CD8-positive, alpha-beta memory T cell (primary cell): ENCODE measurements at places on chromosomes 6 and 20. TPM values are rescaled to one million over a fixed set of nuclear protein-coding genes. Genes with fewer than 3 reads are reported as not detected.

The AGPAT4 gene
- total RNA-seq = 2.8 TPM

DNA sequence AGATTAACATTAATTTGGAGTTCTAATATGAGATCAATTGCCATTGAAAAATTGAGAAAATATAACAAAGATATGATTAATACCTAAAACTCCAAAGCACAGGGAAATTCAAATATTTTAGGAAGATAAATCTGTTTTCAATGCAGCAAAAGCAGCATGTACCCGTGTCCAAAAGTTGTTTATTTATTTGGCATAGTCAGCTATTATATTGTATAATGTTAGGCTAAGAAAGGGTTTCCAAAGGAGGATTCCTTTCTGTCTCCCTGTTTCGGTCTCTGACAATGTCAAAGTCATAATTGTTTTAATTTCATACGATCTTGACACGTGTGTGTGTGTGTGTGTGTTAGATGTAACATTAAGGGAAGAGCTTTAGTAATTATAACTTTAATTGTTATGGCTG is 914.5 kb downstream of the EYS start:
- no peak for DNase-seq

GRCh38 chr20:2653556-2654383 is 1.3 kb downstream of the NOP56 start:
- DNase-seq = no peak

DNA sequence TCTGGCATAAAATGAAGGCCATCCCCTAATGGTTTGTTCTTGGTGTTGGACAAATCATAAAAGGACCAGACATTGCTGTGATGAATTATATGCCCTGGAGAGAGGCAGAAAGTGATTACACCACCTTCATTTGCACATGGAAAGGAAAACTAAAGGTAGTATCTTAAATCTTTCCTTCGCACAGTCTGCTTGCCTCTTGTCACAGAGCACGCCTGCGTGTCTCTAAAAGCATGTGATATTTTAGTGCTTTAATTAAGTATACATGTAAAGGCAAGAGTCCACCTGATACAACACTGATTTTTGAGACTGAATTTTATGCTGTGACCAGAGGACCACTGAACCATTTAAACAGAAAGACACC is 28.8 kb upstream of the PLAGL1 start:
- DNase-seq = no peak

The FAM83C gene
- not detected for total RNA-seq

The SALL4 gene
- total RNA-seq = 0.11 TPM

- peak; percentile 35 for DNase-seq
These were observed 52.7 kb downstream of the DLL1 start for GRCh38 chr6:170237999-170238740.

- DNase-seq = peak; percentile 50
These were observed 17.6 kb downstream of the PLAGL2 start for GRCh38 chr20:32189691-32190615.

DNA sequence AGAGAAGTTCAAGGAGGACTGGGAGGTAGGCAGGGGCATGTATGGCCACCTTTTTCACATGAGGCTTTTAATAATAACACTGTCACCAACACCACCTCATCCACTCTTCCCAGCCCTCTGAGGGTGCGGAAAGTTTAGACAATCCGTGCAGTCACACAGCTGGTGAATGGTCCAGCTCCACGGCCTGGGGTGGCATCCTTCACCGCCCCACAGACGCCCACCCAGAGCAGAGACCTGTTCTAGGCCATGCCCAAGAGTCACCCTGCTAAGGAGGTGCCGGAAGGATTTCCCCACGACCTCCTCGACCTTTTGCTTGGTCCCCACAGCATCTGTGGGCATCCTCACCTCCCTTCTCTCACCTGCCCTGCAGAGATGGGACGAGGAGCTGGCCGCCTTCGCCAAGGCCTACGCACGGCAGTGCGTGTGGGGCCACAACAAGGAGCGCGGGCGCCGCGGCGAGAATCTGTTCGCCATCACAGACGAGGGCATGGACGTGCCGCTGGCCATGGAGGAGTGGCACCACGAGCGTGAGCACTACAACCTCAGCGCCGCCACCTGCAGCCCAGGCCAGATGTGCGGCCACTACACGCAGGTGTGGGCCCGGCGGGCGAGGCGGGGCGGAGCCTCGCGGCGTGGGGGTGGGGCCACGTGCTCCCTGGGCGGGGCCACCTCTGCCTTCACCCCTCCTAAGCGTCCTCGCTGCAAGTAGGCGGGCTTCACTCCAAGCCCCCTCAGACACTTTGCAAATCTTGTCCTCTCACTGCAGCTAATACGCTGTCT is 4.4 kb downstream of the PI16 start:
- DNase-seq = no peak

The TBXT gene
- total RNA-seq = not detected

The SLC22A16 gene
- total RNA-seq = not detected

DNA sequence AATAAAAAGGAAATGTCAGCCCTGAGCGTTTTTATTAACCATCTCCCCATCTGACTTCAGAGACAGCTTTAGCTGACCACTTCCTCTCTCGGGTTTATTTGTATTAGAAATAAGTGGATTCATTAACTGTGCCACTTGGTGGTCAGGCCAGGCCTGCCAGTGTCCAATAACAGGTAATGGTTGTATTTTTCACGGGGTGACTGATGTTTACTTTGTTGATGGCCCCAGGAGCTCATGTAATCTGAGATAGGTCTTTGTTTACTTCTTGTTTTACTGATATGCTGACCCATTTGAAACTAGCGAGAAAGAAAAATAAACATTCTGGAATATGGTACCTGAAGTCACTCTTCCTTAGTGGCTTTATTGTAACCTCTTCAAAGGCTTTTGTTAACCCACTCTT is 504.3 kb upstream of the SLC35B3 start:
- DNase-seq = no peak

DNA sequence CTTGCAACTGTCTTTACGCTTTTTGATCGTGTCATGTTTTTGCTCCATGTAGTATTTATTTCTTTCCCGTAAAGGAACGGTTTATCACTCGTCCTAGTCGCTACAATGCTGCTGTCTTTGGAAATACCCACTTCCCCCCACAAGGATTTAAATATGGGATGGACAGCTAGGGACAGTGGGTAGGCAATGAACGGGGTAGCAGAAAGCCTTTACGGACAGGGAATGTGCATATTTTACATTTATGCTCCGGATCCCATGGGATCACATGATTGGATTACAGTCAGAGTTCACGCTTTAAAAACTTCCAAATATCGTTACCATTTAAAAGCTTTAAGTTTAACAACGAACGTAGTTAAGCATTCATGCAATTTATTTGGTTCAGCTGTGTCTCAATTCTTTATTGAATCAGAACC is 1.2 kb downstream of the HIVEP1 start:
- no peak for DNase-seq

DNA sequence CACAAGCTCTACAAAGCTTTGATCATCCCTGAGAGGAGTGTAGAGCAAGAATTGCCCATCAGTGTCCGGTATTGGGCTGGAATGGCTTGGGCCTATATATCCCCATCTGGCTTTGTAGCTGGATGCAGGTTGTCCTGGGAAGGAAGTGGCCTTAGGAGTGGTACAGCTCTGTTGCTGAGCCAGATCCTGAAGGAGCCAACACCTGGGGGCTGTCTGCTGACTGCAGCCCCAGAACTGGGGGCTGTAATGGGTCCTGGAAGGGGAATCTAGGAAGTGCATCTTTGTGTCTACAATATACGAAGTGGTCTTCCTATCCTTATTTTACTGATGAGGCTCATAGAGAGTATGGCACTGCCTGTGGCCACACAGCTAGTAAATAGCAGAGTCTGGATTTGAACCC is 145.9 kb downstream of the CDC5L start:
- no peak for DNase-seq

The MYLK4 gene
- total RNA-seq = 0.22 TPM

GRCh38 chr20:40754339-40754943 is 65.4 kb upstream of the MAFB start:
- no peak for DNase-seq

The LAMP5 gene
- total RNA-seq = not detected

- DNase-seq = no peak
These were observed 124.6 kb downstream of the REV3L start for GRCh38 chr6:111358454-111358853.

DNA sequence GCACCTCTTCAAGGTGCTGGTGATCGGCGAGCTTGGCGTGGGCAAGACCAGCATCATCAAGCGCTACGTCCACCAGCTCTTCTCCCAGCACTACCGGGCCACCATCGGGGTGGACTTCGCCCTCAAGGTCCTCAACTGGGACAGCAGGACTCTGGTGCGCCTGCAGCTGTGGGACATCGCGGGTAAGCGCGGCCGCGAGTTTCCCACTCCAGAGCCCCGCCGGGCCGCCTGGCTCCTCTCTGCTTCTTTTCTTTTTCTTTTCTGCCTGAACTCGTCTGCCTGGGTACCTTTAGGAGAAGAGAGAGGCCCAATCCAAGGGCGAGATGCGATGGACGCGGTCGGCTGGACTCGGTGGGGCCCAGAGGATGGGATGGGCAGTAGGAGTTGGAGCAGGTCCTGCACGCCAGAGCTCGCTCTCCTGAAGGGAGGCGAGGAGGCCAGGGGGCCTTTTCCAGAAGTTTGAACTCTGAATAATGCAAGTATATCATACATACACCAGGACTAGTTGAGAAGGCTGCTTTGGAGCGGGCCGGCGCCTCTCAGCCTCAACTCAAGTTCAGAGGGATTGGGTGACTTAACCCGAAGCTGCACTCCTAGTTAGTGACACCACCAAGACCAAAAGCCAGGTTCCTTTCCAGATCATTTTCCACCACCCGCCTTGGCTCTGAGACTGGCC is 445 bp downstream of the RAB32 start:
- DNase-seq = no peak

- DNase-seq = no peak
These were observed 95.0 kb upstream of the MLN start for GRCh38 chr6:33898771-33899170.

The HLA-G gene
- total RNA-seq = 0.59 TPM

The OOEP gene
- not detected for total RNA-seq

DNA sequence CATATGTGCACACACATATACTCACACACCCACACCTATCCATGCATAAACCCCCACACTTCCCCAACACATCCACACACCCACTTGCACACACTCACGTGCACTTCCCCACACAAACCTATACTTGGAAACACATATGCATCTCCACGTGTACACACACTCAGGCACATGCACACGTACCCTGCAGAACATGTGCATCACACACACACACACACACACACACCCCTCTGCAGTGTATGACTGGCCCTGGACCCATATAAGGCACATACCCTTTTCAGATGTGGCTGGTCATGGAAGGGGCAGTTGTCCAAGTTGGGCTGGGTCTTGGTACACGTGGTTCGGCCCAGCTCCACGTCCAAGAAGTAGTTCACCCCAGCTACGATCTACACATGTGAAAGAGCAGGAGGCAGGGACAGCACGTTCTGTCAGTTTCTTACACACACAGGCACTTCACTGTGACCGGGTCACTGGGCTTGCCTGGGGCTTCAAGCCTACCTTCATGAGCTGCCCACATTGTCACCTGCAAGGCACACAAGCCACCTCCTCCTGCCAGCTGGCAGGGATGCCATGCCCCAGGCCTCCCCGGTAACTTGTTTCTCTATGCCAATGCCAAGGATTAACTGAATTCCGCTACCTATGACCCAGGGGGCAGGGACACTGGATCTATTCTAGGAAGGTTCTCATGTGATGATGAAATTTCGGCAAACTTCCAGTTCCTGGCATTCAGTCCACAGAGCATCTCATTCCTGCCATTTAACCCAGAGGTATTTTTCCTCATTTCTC is 2.6 kb downstream of the CST3 start:
- DNase-seq = no peak

The C6orf15 gene
- total RNA-seq = not detected

The TRIM31 gene
- not detected for total RNA-seq

The JPH2 gene
- not detected for total RNA-seq

The SSTR4 gene
- total RNA-seq = not detected

The CST4 gene
- total RNA-seq = not detected

GRCh38 chr20:54061101-54061881 is 9.1 kb downstream of the BCAS1 start:
- DNase-seq = no peak
